ENCODE measurements at places on chromosomes 12 and 14.

- DNase-seq, result no peak
These were observed 3.2 kb upstream of the CRIP1 start for GRCh38 chr14:105483300-105484068.

- DNase-seq, result no peak
These were observed 129.9 kb downstream of the CRACR2A start for GRCh38 chr12:3622822-3623690.

DNA sequence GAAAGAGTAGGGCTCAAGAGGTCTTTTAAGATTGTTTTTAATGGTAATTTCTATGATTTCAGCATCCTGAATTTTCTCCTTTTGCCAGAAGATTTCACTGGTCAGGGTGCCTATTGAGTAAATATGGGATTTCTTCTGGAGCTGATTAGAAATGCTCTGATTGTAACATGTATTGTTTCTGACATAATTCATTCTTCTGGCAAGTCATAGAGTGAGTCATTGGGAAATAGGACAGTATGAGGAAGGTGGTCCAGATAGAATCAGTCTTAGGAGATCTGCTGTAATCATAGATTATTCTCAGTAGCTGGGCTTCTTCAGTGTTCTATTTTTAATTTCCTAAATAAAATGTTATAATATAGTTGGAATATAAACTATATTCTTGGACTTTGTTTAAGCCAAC is 182.0 kb upstream of the NAV3 start:
- DNase-seq, result no peak

GRCh38 chr12:14723763-14724162 is 27.4 kb upstream of the GUCY2C start:
- DNase-seq, result peak; percentile 45

DNA sequence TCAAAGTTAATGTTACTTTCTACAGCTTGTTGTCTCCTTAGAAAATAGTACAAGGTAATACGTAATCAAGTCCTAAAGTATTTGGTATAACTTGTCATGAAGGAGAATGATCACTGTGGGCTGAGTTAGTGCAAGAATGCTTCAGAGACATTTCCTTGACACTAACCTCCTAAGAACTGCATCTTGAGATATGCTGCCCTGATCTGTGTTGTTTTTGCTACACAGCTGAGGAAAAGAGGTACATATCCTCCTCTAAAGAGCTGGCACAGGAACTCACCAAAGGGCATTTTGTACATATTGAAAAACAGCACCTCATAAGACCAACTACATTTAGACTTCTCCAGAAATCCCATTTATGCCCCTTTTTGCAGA is 28.7 kb downstream of the RAP1B start:
- DNase-seq, result no peak

DNA sequence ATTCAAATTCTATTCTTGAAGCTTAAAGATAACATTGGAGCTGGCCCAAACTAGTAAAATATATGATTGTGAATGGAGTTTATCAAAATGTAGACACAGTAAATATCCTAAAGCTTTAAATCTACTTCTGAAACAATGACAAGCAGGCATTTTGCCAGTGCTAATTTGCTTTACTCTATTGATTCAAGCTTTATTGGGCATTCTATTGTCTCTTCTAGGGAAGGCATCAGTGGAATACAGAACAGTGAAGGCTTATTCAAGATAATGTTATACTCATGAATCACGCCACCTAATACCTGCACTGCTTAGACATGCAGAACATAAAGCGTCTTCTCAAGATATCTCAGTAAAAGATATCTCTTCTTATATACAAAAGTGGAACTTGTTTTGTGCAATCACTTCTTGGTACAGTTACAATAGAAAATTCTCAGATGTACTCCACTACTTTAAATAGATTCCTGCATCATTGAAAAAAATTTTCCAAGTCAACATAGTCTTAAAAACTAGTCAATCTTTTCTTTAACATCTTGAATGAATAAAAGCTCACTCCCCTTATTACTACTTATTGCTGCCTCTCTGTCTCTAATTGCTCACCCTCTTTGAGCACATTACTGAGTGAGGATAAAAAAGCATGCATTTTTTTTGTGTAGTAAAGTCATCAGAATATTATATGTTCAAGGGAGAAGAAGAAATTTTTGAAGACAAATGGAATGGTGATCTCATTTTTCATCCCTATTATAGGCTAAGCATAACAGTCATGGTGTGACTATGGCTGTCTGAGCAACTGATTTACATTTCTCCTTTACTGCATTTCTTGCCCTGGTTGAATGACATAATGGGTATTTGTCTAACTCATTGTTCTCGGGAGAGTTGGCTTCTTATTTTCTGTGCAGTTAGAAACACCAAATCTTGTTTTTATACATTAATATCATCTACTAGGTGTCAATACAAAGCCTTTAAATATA is 98.0 kb upstream of the E2F7 start:
- DNase-seq, result no peak

GRCh38 chr14:31261859-31262731 is 54.5 kb upstream of the HECTD1 start:
- peak; percentile 52 for DNase-seq

DNA sequence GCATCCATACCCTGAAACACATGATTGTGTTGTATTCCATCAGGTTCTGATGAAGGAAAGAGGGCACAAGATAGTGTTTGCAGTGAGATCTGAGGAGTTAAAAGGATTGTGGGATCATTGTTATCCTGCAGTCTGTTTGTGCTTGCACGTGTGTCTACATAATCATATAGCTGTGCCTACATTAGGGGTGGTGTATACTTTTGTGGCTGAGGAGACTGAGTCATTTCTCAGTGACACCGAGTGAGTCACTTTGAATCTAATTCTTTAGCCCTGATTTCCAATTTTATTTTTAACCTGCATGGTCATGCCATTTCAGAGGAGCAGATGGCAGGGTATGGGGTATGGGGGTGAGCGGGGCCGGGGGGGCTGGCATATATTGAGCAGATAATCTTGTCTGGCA is 133.2 kb downstream of the ANO4 start:
- no peak for DNase-seq

DNA sequence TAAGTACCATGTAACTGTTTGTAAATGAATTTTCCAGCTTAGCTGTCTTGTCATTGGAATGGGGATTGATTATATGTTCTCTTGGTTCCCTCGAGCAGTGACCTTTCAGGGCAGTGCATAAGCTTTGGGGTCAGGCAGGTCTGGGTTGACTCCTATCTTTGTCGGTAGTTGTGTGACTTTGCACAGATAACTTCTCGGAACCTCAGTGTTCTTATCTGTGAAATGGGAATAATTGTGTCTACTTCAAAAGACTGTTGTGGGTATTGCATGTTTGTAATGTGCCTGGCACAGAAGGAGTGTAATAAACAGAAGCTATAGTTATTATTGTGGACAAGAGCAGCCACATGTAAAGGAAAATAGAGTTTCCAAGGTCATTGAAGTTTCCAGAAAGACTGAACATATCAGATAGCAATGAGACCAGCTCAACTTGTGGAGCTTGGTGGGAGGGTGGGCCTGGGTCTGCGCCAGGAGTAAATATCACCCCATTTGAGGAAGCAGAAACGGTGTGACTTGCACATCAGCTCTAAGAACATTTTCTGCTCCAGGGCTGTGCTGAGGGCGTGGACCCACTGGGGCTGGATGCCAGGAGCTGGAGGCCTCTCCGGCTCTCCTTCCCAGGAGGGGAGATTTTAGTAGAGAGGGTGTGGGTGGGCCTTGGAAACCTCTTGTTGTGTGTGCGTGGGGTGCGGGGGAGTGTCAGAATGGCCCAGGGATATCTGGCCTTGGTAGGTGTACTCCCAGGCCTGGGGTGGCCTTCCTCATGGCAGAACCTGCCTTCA is 19.7 kb downstream of the FOS start:
- no peak for DNase-seq

- DNase-seq, result no peak
These were observed at the start of gene SYT10 for GRCh38 chr12:33439587-33440011. Gene SYT10 (minus strand): TSS chr12:33439819. CDS start chr12:33439522, 297 bp downstream.

GRCh38 chr14:37195327-37195726 is 2.4 kb upstream of the MIPOL1 start:
- no peak for DNase-seq

- DNase-seq, result no peak
These were observed 23.0 kb downstream of the DIO3 start for GRCh38 chr14:101584055-101584859.

DNA sequence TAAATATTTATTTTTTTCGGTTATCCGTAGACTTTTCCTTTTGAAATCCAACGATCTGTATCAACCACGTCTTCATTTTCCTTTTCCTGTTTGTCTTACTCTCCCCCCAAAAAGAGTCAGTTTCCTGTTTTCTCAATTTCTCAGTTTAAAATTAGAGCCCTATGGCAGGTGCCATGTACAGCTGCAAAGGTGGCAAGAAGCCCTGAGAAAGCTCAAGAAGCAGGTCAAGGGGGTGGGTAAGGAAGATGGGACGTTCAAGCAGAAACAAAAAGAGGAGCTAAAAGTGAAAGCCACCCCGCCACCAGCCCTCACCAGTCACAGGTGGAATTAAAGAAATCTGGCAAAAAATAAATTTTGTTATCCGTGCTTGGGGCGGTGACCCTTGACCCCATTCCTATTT is 26.7 kb downstream of the SLC35E3 start:
- DNase-seq, result no peak

DNA sequence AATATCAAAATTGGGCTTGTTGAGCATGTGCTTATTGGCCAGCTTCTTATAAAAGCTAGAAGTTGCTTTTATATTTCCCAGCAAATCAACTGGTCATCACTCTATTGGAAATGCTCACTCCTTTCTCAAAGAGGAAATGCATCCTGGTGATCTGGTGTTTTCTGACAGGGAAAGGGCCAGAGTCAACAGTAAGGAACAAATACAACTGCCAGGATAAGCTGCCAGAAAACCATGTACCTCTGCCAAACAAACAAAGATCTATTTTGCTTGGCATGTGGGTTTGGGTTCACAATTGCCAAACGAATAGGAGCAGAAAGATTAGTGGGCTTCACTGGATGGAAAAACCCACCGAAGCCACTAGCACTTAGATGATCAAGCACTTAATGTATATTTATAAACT is 126.9 kb upstream of the PDZRN4 start:
- DNase-seq, result no peak

DNA sequence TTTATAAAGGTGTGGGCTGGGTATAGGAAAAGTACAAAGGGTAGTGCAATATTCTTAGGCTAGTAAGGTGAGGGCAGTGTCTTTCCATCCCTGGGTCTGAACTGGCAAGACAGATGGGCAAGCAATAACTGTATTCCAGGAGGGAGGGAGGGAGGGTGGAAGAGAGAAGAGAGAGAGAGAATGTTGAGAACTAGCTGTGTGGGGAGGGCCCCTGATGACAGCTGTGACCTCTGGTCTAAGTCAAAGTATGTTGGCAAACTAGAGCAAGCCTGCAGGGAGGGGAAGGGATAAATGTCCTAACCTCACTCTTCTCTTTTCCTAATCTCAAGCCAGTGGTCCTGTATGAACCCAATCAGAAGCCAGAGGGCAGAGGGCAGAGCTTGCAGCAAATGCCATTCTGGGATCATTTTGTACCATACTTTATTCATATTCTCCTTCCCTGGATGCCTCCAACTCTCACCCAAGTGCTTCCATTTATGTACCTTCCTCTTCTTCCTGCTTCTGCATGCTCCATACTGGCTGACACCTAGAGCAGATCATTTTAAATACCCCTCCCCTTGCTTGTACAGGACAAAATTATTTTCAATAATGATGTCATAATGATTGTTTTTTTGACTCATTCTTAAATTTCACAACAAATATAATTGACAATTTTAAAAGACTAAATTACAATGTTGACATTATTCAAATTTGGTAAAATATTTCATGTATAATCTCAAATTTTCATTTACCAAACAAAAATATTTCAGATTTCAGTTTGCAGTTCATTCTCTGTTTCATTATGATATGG is 75.9 kb downstream of the AKAP6 start:
- DNase-seq, result no peak

GRCh38 chr14:105135700-105136395 is 32.7 kb downstream of the JAG2 start:
- no peak for DNase-seq

- DNase-seq, result no peak
These were observed 2.2 kb upstream of the CMKLR1 start for GRCh38 chr12:108341356-108341755.

- DNase-seq, result no peak
These were observed 1.5 kb downstream of the DIO3 start for GRCh38 chr14:101562659-101563351.

- DNase-seq, result no peak
These were observed 6.0 kb downstream of the ZNF219 start for GRCh38 chr14:21092273-21093011.

DNA sequence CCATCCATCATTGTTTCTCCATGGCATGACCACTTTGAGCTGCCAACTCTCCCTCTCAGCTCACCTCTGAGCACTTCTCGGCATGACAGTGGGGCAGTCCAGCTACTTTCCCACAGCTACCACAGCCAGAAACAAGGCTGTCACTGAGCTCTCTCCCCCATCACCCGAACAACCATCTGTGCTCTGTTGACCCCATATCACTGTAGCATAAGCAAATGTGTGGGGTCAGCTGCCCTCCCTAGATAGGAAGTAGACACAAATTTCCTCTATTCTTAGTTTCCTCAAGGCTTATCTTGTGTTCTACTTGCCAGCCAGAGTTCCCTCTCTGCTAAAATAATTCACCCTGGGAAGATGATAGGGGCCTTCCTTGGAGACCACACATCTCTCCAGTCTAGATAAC is 82.6 kb upstream of the FUT8 start:
- no peak for DNase-seq

DNA sequence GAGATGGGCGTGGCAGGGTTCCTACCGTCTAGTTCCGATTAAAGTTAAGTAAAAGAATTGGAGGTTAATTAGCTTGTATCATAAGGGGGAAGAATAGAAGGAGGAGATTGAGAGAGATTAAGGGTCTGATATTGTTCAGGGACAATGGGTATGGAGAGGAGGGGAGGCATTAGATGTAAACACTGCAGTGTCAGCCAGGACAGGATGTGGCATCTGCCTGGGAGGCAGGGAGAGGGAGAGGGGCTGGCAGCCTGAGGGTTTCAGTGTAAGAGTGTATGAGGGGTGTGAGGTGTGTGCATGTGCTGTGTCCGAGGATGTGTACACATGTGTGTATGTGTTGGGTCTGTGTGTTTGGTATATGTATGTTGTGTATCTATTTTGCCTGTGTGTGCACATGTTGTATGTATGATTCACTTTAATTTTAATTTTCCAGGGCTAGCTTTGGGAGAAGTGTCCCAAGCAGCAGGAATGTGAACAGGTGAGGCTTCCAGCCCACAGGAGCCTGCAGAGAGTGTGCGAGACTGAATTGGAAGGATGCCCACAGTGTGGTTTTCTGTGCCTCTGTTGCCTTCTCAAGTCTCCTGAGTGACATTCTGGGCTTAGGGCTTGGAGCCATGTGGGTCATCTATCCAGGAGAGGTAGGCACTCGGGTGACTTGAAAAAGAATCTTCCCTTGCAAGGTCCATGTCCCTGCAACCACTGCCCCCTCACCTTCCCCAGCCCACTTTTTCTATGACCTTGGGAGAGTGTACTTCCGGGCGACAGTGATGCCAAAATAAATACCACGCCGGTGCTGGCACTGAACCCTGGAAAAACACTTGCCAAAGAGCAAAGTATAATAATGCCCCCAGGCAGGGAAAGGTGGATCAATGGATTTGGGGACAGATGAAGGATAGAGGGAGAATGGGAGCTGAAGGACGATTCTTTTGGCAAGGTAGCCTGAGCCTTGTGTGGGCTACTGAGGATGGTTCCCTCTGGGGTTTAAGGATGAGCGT is 36.8 kb upstream of the DCD start:
- DNase-seq, result no peak

- no peak for DNase-seq
These were observed 8.8 kb downstream of the DENND5B start for GRCh38 chr12:31582155-31582554.

- no peak for DNase-seq
These were observed 479.4 kb downstream of the VRK1 start for GRCh38 chr14:97276573-97276972.

All from SIG-M5 (cell line).